ENCODE measurements at places on chromosomes 12 and 14.

- no peak for DNase-seq
Measured at GRCh38 chr14:85317491-85318021, 212.4 kb upstream of the FLRT2 start.

GRCh38 chr14:92173668-92174067, 51.9 kb downstream of the CPSF2 start:
- no peak for DNase-seq

DNA sequence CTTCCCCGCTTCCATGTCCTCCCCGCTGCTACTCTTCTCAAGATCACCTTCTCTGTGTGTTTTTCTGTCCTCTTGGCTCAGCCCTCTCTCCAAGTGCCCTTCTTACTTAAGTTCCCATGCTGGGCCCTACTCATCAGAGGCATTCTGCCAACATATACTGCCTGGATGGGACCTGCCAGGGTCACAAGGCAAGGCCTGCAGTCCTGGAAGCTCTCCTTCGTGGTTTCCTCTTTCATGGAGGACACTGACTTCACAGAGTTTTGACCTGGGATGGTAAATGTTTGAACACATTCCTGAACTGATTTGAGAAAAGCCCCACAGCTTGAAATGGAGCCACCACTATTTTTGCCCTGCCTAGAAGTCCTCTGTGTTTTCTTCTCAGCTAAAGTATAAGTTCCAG, 140.9 kb downstream of the TMEM30B start:
- DNase-seq, result no peak

- no peak for DNase-seq
Measured at GRCh38 chr12:2961705-2962104, 2.5 kb downstream of the TEAD4 start.

DNA sequence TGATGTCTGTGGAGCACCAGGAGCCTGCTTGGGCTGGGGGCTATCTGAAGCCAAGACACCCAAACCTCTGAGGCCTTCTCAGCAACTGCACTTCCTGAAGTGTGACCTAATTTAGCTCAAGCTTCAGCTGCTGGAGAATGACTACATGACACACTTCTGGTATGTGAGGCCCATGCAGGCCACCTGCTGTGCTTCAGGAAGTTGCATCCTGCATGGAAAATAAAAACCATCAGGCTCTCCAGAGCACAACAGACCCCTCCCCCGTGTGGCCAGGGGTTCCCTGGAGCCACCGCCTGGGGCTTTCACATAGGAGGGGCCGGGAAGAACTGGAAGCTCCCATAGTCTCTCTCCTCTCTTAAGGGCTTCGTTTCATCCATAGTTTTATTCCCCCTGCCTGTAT, 217.7 kb downstream of the SLC15A4 start:
- no peak for DNase-seq

DNA sequence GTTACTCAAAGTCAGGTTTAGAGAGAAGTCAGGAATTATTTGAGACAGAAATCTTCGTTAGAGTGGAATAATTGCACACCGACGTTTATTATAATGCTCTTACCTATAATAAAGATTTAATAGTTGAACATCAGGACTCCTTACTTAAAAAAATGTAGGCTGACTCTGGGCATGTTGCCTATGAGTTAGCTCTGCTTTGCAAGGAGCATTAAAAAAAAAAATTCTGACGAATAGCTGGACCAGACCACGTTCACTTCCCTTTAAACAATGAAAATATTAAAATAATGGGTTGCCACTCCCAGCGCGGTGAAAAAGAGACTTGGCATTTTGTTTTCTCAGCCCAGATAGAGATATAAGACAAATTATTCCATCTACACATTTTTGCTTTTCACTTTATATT, 574 bp upstream of the FANCM start:
- DNase-seq, result no peak

- DNase-seq, result no peak
Measured at GRCh38 chr12:119666226-119666795, 1.6 kb upstream of the PRKAB1 start.

DNA sequence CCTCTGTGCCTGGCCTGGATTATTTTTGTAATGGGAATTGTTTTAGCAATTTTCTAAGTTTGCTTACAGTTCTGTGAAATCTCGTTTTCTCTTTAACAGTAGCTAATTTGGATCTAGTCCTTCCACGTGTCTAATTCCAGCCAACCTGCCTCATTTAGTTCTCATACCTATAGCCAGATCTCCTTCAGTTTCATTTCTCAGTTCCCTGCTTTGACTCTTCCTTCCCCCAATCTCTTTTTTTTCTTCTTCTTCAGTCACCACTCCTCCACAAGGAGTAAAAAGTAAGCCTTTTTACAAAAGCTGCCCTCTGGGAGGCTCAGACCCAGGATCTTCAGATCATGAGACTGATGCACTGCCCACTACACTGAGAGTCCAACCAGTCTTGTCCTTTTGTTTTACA, 1.4 kb downstream of the THTPA start:
- DNase-seq, result no peak
